ENCODE measurements at places on chromosomes 16 and 17.

- DNase-seq = no peak
Measured at GRCh38 chr17:15236281-15237105, 28.6 kb downstream of the PMP22 start.

DNA sequence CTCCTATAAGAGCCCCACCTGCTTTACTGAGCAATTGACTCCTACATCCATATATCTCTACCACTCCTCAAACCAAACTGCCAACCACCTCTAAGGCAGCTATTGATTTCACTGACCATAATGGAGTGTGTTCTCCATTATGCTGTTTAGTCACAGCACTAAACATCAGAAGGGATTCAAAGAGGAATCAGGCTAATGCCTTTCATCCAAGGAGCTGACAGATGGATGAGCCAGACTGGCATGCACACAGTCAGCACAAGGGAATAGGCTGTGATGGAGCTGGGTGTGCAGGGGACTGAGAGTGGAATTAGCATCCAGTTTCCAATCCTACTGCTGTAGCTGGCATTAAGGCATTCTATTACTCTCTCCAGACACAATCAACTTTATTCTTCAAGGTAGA lies 88.7 kb upstream of the CCL2 start:
- DNase-seq = no peak

GRCh38 chr16:7888411-7888810 lies 555.8 kb downstream of the RBFOX1 start:
- DNase-seq = no peak

DNA sequence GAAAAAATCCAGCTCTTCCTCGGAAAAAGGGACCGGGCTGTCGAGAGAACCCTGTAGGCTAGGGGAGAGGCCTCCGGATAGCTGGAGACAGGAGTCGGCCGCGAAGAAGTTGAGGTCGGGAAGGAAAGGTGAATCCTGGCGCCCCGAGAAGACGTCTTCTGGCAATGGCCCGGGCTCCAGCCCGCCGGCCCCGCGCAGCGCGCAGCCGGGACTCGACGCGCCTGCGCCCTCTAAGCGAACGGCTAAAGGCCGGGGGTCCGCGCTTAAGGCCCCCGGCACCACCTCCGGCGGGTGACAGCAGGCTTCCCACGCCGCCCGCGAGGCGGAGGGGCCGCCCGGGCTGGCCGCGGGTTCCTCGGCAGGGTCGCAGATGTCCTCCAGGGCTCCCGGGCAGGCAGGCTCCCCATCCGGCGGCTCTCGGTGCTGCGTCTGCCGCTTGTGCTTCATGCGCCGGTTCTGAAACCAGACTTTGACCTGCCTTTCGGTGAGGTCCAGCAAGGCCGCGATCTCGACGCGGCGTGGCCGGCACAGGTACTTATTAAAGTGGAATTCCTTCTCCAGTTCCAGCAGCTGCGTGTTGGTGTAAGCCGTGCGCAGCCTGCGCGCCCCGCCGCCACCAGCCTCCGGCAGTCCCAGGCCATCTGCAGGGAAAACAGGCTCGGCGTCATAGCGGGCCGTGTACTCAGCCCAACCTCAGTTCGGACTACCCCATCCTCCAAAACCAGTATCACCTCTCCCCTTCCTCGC lies 1.6 kb downstream of the HOXB2 start:
- DNase-seq = no peak

- DNase-seq = no peak
Measured at GRCh38 chr16:56269281-56269680, 78.0 kb downstream of the GNAO1 start.

DNA sequence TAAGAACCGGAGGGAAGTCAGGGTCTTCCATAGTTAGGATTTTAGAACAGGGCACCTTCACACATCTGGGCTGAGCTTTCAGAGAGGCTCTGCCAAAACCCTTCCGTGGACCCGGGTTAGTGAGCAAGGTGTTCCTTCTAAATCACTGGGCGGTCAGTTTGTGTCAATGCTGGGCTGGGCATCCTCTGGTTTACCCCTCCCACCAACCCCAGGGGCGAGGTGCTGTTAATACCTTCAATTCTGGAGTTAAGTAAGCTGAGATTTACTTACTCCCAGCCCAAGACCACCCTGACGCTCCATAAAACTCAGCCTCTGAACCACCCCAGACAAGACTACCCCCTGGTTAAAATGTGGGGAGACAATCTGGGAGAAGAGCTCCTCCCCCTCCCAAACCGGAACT lies 1.0 kb downstream of the TMEM92 start:
- no peak for DNase-seq

GRCh38 chr17:65231086-65231485 lies 93.9 kb downstream of the RGS9 start:
- DNase-seq = no peak

- DNase-seq = no peak
Measured at GRCh38 chr17:79304884-79305283, 230.3 kb downstream of the ENGASE start.

All from activated CD8-positive, alpha-beta memory T cell treated with anti-CD3 and anti-CD28 coated beads for 1 hour (primary cell).